ENCODE measurements at places on chromosomes 5 and 9. TPM values are rescaled to one million over a fixed set of nuclear protein-coding genes. Genes with fewer than 3 reads are reported as not detected.

- DNase-seq, result no peak
Measured at GRCh38 chr5:3596857-3597166, 1.2 kb downstream of the IRX1 start.

- DNase-seq, result no peak
Measured at GRCh38 chr9:35048511-35048910, 23.9 kb downstream of the VCP start.

The FRMD3 gene
- total RNA-seq, result 17.2 TPM

The ANKRD34B gene
- not detected for total RNA-seq

The OBP2B gene
- total RNA-seq, result not detected

- DNase-seq, result no peak
Measured at GRCh38 chr9:13100914-13101572, 178.4 kb downstream of the MPDZ start.

The SGCD gene
- not detected for total RNA-seq

The CER1 gene
- total RNA-seq, result not detected

The PRLR gene
- total RNA-seq, result not detected
